Articular chondrocyte of knee joint (primary cell): ENCODE measurements at places on chromosomes 1 and 21. TPM values are rescaled to one million over a fixed set of nuclear protein-coding genes. Genes with fewer than 3 reads are reported as not detected.

The TRIM46 gene
- 2.0 and 3.5 TPM in 2 replicates for total RNA-seq

The PTGFRN gene
- total RNA-seq = 55.9 and 59.6 TPM in 2 replicates

The AGRN gene
- 19.3 and 22.5 TPM in 2 replicates for total RNA-seq

The MCOLN3 gene
- 7.8 and 13.7 TPM in 2 replicates for total RNA-seq

The CD53 gene
- total RNA-seq = not detected in 2 replicates

The DCST1 gene
- total RNA-seq = not detected in 2 replicates

The KLF17 gene
- total RNA-seq = 1.2 and 1.4 TPM in 2 replicates

The LCE6A gene
- total RNA-seq = not detected in 2 replicates

The OR2L13 gene
- not detected in 2 replicates for total RNA-seq

The CD1B gene
- not detected in 2 replicates for total RNA-seq

The LAD1 gene
- not detected in 2 replicates for total RNA-seq

The SORT1 gene
- 18.4 and 20.1 TPM in 2 replicates for total RNA-seq

The DAB1 gene
- not detected in 2 replicates for total RNA-seq

The CASQ2 gene
- not detected in 2 replicates for total RNA-seq

The PATJ gene
- 12.6 and 15.0 TPM in 2 replicates for total RNA-seq

The PLA2G2A gene
- 4.3 and 7.6 TPM in 2 replicates for total RNA-seq

The IL24 gene
- not detected in 2 replicates for total RNA-seq

The CRYAA gene
- total RNA-seq = not detected in 2 replicates

The HPCAL4 gene
- total RNA-seq = not detected in 2 replicates

The CD48 gene
- total RNA-seq = not detected in 2 replicates
